ENCODE measurements at places on chromosomes 2 and 18.

DNA sequence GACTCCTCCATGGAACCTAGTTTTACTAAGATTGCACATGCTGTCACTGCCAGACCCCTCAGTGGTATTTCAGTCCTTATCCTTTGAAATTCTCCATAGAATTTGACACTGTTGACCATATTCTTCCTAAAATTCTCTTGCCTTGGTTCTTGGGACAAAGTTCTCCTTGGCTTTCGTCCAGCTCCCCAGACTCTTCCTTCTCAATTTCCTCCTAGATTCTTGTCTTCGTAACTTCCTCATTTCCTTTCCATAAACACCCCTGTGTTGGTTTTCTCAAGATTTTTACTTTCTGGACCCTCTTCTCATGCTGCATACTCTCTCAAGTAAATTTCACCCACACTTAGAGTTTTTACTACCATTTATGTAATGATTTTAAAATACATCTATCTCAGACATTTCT, 96.6 kb upstream of the TWSG1 start:
- DNase-seq: no peak

DNA sequence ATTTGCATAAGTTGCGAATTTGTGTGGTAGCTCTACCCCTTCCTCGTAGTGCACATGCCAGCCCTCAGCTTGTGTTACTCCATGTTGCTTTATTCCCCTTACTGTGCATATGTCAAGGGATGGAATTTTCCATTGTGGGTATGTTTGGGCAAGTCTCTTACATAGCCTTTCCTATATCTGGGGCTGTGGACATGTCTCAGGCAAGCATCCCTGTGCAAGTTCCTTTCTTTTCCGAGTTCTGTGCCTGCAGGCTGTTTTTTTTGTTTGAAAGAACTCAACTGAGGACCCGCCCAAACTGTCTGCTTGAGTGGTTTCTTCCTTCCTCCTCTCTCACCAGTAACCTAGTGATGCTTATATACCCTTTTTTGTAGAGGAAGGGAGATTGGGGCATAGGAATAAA, 1739.1 kb upstream of the PIK3C3 start:
- no peak for DNase-seq

GRCh38 chr18:3594760-3595368, 144.9 kb downstream of the TGIF1 start:
- no peak for DNase-seq

- DNase-seq: no peak
These were observed 7.9 kb upstream of the CFAP36 start for GRCh38 chr2:55511508-55512124.

DNA sequence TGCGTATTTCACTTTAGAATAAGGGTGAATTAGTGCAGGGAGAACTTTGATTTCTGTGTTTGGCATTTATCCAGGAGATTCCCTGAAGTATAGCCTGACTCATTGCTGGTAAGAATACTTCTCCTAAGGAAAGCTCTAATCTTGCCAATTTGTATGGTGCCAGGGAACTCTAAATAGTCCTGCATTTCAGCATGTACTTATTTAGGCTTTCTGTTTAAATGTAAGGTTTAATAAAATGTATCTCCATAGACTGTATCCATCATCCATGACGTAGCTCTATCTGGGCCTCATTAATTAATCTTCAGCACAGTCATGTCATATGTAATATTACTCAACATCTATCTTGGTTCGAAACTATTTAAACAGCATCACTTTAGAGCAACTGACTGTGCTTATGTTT, 127.7 kb downstream of the DOK6 start:
- no peak for DNase-seq

GRCh38 chr2:43788646-43789045, 14.8 kb downstream of the DYNC2LI1 start:
- DNase-seq: no peak

DNA sequence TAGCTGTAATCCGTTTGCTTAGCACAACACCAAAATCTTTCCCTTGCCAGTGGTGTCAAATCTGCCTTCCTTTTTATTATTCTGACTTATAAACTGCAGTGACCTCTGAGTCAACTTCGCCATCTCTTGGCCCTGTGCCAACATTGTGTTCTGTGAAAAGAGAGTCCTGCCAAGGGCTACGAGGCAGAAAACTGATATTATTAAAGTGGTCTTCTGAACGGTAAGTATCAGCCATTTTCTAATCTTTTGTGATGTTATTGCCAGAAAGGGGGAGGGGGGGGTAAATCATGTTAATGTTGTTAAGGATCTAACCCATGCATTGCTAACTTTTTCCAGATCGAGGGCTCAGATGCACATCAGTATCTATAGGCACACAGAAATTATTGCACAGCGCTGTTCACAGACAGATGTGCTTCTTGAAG, 121.5 kb upstream of the LTBP1 start:
- DNase-seq: no peak

DNA sequence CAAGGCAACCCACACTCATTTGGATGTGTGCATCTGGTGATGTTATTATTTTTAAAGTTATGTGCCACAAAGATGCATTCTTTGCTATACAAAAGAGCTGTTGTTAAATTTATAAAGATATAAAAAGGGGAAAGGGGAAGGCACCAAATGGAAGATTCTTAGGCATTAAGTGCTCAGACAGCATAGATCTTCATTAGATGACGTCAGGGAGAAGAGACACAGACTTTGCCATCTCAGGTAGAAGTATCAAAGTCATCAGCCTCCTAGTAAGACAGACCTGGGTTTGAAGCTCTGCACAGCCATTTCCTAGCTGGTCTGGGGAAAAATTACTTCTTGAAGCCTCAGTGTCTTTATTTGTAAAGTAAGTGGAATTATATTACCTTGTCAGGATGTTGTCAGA, 1.2 kb upstream of the CLUL1 start:
- DNase-seq: no peak

- no peak for DNase-seq
These were observed 54.9 kb downstream of the CCNT2 start for GRCh38 chr2:134973241-134974138.

- no peak for DNase-seq
These were observed 188.1 kb downstream of the CAMKMT start for GRCh38 chr2:44549856-44550255.

GRCh38 chr2:96806468-96807126, 9.5 kb upstream of the CNNM3 start:
- DNase-seq: no peak

GRCh38 chr18:63158676-63159291, 160.8 kb downstream of the BCL2 start:
- no peak for DNase-seq
